Activated naive CD4-positive, alpha-beta T cell treated with anti-CD3 and anti-CD28 coated beads, Interleukin-2, amount 50 U/mL, for 72 hours (primary cell): ENCODE measurements at places on chromosomes 5 and 9.

DNA sequence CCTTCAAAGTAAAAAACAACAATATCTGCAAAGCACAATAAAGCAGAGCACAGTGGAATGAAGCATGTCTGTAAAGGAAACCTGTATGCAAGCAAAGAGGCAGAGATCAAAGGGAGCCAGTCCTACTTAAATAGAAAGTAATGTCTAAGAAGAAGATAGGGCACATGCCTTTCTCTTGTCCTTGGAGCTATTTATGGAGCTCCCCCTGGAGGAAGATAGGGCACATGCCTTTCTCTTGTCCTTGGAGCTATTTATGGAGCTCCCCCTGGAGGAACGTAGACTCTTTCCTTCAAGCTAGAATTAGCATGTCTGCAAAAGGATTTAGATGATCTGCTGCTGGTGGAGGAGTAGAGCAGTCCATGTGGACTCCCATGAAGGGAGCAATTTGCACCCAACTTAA, 168.1 kb upstream of the RASEF start:
- peak; percentile 26 for DNase-seq

GRCh38 chr9:91776409-91777291, 173.4 kb downstream of the ROR2 start:
- no peak for DNase-seq

DNA sequence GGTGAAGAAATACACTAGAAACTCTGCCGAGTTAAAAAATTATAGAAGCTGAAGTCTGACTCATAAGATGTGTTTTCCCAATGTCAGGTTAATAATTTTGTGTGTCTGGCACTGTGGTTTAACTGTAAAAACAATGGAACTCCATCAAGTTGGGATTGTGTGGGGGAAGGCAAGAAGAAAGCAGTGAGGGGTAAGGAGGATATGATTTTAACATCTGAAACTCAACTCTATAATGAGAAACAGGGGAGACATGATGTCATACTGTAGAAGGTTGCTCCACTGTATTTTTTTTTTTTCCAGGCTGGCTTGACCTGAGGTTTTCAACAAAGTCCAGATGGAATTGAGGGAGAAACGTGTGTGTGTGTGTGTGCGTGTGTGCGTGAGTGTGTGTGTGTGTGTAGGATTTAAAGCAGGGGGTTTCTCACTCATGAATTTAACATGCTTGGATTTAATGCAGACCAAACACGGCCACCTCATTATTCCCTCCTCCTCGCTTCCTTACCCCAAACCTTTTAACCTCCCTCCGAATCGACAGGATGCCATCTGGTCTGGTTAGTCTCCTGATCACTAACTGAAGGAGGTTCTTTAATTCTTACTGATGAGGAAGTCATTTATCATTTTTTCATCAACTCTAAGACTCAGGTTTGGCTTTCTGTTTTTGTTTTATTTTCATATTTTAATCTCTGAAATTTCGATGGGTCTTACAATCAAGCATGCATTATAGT, 140.2 kb upstream of the LPAR1 start:
- DNase-seq = no peak

DNA sequence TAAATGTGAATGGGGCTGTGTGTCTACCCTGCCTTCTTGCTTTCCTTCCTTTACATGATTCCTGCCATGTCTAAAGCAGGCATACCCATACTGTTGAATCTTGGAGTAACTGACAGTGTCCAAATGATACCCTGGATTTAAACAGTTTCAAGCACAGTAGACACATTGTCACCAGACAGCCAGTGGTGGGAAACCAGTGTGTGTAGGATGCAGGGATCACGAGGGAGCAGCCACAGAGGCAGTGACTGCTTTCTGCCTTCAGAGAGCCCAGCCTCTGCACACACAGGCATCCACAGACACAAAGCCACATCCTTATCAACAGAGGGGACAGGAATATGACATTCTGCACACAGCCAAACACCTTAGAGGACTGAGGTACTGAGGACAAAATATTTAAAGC, 184.2 kb upstream of the TBCA start:
- no peak for DNase-seq

- DNase-seq = no peak
Observed at GRCh38 chr5:139692679-139693308, 44.6 kb downstream of the CXXC5 start.

- no peak for DNase-seq
Observed at GRCh38 chr5:141149812-141150211, at the start of gene PCDHB6. Gene PCDHB6, plus strand, starts transcription at chr5:141150057. Its CDS starts 201 bp downstream, at chr5:141150258.

GRCh38 chr9:27785714-27786100, 212.4 kb upstream of the C9orf72 start:
- no peak for DNase-seq

DNA sequence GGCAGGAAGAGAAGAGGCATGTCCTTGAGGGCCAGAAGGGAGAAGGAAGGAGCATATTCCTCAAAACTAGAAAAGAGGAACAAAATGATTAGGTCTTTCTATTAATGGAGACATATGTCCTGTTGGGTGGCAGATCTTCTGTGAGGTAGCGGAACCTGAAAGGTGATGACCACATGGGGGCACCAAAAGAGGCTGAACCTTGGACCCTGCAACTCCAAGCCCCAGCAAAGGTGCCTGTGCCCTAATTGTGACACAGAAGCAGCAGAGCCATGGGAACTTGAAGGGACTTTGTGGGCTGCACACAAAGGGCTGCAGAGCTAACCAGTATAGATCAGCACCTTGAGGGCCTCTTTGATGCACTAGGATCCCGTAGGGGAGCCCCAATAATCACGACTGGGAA, 158.0 kb downstream of the BAAT start:
- no peak for DNase-seq

DNA sequence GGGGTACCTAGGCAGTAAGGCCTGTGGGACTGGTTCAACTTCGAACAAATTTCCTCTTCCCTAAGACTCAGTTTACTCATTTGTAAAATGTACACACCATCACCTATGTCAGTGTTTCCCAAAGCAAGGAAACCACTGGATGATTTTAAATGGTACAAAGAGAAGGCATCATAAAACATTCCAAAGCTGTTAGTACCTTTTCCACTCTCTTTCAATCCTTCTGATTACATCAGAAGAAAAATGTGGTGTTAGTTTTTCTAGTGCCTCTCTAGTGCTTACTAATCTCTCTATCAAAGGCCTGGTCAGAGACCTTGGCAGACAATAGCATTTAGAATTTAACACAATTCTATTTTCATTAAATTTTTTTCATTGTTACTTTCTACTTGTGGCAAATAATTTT, 18.1 kb downstream of the NR6A1 start:
- DNase-seq = no peak

DNA sequence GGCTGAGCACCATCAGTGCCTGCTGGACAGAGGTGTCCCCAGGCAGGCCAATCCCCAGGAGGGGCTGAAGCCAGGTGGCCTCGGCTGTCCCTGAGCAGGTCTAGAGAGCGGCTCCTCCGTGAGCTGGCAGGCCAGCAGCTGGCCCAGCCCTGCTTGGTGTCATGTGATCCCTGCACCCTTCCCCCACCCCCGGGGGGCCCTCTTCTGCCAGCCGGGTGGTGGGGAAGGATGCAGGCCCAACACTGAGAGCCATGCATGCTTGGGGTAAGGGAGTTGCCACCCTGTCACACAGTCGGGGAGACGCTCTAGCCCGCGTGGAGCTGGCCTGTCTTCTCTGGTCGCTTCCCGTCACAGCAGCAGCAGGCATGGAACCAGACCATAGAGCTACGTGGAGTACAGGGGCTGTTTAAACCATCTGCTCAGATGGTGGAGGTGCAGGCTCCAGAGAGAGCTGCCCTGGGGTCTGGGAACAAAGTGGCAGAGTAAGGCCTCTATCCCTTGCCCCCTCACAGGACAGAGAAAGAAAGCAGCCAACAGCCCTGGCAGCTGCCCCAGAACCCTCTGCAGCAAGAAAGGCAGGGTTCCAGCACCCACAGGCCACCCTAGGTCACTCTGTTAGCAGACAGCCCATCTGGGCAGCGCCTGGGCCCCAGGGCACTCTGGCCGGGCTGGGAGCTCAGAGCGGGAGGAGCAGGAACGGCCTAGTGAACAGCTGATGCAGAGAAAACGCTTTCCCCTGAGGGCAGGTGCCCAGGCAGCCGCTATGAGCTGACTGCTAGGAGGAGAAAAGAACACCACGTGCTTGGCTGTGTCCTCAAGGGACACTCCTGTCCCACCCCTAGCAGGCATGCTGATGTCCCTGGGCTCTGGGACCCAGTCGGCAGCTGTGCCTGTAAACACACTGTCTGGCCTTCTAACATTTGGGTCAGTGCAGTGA, 6.8 kb downstream of the RALGDS start:
- DNase-seq = no peak

DNA sequence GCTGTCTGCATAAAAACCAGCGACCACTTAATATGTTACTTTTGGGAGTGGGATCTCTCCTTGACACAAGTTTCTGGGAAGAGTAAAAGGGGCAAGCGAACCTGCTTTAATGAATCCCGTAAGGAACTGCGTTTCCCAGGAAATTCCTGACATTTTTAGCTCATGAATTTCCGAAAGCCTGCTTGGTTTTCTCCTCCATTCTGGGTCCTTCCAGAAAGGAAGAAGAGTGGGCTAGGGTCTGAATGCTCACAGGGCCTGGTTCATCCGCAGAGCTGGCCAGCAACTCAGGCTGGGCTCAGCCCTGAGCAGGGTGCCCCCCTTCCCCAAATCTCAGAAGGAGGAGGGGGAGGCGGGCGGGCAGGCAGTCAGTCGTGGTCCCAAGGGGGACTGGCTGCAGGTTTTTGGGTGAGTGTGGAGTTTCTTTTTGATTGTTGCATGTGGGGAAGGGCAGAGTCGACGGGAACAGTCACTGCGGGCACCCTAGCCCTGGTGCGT, 1.2 kb upstream of the PURA start:
- DNase-seq = no peak

DNA sequence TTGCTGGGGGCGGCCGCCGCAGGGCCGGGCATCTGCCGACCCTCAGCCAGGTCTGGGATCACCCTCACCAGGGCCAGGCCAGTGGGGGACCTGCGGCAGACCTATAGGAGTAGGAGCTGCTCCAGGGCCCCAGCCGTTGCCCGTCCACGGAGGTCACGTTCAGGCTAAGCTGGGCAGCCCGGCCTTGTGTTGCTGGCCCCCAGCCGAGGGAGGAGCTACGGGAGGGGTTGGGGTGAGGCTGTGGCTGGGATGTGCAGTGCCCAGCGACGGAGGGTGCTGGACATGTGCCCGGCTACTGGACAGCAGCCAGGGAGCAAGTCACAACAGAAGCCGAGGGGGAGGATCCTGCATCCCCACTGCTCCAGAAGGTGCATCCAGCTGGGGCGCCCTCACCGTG, 39.6 kb upstream of the SLC6A19 start:
- DNase-seq = no peak

DNA sequence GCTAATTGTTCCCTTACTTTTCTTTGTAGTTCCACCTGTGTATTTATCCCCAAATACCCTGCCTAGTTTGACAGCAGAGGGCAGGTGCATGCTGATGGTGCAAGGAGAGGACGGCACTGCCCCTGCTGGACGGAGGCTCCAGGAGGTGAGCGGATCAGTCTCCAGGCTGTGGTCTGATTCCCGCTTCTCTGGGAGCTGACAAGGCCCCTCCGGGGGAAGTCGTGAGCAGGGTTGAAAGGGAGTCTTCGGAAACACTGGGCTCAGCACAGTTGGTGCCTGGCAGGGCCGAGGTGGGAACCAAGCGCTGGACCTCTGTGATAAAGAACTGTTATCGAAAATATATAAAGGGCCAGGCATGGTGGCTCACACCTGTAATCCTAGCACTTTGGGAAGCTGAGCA, 52.9 kb downstream of the RASGEF1C start:
- peak; percentile 28 for DNase-seq

DNA sequence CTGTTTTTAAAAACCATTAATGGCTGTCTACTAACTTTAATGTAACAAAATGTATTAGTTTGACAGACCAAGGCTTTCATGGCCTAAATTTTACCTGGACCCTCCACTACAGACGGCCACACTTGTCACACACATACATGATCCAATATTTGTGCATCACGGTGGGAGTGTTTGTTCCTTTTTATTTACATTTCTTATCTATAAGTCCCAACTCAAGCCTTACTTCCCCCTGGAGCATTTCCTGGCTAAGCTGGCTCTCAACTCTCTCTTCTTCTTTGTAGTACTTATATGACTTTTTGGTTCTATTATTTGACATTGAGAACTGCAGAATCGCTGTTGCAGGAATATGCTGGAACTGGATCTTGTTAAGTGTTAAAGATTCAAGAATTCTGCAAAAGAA, 534.4 kb downstream of the RAB3C start:
- DNase-seq = no peak

DNA sequence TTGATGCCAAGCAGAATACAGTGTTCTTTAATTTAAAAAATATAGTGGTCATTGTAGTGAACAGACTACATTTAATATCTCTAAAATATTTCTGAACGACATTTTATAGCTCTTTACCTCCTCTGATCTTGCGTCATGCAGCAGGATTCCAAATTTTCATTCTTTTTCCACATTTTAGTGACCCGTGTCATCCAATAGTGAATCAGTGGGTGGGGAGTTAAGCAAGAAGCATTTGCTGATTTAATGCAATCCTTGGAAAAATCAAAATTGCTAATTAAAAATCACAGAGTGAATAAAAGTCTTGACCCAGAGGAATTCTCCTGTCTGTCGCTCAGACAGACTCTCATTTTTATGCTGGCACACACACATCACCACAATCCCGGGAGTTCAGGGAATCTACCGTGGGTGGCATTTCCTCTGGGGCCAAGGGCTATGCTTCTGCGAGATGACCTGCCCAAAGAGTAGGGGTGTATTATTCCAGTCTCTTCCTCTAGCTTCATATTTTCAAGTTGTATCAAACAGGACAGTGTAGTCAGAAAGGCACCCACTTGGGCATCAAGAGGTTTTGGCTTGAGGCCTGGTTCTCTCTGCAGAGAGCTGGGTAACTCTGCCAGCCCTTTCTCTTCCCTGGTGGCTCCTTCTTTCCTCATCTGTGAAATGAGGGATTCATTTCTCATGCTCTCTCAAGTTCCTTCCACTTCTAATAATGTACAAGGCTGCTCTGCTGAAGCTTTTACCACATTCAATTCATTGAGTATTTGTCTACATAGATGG, 24.8 kb upstream of the OTP start:
- no peak for DNase-seq

GRCh38 chr9:35835766-35836165, 6.7 kb downstream of the TMEM8B start:
- DNase-seq = no peak

DNA sequence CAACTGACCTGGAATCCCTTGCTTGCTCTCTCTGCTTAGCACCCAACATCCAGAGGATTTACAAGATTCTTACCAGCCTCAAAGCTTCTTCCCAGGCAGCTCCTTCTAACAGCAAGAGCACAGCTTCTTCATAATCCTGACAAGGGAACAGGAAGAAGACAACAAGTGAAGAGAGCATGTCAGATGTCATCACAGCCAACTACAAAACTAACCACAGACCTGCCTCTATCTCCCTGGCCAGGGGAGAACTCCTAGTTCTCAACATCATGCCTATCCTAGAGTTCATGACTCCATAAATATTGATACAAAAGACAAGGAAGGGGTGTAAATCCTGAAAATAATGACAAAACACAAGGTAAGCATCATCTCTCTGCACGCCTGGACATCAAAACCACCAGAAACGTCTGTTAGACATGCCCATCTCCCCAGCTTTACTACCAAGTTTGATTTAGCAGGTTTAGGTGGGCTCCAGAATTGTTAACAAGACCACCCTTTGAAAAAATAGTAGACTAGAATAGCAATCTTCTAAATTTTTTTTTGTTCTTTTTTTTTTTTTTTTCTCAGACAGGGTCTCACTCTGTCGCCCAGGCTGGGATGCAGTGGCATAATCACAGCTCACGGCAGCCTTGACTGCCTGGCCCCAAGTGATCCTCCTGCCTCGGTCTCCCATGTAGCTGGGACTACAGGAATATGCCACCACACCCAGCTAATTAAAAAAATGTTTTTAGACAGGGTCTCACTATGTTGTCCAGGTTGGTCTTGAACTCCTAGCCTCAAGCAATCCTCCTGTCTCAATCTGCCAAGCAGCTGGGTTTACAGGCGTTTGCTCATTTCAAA, 20.2 kb downstream of the ACTL7A start:
- no peak for DNase-seq
